ENCODE measurements at places on chromosomes 1 and 21.
A peak's percentile ranks its signal among the peaks of the same experiment; 100 is the strongest.

- DNase-seq = no peak
Observed at GRCh38 chr1:151197863-151198253, 494 bp upstream of the PIP5K1A start.

GRCh38 chr1:41576620-41577019 lies 92.1 kb upstream of the EDN2 start:
- DNase-seq = no peak

DNA sequence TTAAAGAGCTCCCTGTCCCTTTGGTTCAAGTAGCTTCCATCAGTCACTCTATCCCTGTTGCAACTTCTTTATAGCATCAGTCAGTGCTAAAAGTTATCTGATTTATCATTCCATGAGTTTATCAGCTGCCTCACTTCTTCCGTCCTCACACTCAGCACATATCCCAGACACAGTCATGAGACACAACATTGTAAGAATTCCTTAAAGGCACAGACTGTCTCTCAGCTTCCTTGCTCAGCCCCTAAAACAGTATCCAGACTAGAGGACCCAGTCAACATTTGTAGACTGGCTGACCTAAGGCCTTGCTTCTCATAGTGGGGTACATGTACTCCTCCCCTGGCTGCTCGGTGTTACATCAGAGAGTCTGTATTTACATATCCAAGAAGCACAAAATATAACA lies 164.9 kb upstream of the ADGRL2 start:
- no peak for DNase-seq

- no peak for DNase-seq
Observed at GRCh38 chr1:151137789-151138188, 8.6 kb downstream of the SEMA6C start.

DNA sequence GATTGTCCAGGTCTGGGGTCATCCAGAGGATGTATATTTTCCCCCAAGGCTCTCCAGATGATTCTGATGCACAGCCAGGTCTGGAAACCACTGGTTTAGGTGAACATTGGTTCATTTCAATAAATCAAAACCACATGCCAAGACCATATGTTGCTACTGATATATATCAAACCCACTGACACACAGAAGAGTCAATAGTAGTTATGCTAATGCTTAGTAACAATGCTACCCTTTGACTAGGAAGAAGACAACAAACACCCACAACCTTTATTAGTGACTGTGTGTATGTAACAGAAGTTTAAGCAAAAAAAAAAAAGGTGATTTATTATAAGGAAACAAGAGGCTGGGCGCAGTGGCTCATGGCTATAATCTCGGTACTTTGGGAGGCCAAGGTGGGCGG lies 35.6 kb upstream of the POU2F1 start:
- no peak for DNase-seq

DNA sequence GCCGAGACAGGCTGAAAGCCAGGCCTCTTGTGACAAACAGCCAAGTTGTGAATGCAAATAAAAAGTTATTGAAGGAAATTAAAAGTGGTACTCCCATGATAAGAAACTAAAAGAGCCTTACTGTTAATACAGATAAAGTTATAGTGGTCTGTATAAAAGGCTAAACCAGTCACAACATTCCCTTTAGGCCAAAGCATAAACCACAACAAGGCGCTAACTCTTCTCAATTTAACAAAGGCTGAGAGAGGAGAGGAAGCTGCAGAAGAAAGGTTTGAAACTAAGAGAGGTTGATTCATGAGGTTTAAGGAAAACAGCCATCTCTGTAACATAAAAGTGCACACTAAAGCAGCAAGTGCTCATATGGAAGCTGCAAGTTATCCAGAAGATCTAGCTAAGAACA lies 10.7 kb downstream of the C1orf105 start:
- peak; percentile 4 for DNase-seq

DNA sequence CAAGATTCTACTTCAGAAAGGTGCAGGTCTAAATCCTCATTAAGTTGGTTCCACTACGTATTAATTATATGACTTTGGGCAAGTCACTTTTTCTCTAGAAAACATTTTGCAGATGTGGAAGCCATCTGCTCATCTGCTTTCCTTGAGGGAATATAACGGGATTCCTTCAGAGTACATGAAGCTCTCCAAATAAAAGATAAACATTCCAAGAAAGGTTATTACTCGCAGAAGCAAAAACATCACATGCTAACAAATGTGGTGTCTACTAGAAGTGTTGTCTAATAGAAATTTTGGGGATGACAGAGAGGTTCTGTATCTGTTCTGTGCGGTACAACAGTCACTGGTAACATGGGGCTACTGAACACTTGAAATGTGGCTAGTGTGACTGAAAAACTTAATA lies 60.2 kb downstream of the NIBAN1 start:
- DNase-seq = no peak

- no peak for DNase-seq
Observed at GRCh38 chr1:65343286-65343685, 33.9 kb downstream of the DNAJC6 start.

GRCh38 chr1:167158111-167158812 lies 62.4 kb upstream of the POU2F1 start:
- DNase-seq = peak; percentile 9

- no peak for DNase-seq
Observed at GRCh38 chr1:145991735-145992412, 4.5 kb downstream of the TXNIP start.

GRCh38 chr1:2296614-2297013 lies 68.5 kb downstream of the SKI start:
- no peak for DNase-seq

- DNase-seq = peak; percentile 61
Observed at GRCh38 chr1:228513236-228513900, 26.2 kb downstream of the RNF187 start.

DNA sequence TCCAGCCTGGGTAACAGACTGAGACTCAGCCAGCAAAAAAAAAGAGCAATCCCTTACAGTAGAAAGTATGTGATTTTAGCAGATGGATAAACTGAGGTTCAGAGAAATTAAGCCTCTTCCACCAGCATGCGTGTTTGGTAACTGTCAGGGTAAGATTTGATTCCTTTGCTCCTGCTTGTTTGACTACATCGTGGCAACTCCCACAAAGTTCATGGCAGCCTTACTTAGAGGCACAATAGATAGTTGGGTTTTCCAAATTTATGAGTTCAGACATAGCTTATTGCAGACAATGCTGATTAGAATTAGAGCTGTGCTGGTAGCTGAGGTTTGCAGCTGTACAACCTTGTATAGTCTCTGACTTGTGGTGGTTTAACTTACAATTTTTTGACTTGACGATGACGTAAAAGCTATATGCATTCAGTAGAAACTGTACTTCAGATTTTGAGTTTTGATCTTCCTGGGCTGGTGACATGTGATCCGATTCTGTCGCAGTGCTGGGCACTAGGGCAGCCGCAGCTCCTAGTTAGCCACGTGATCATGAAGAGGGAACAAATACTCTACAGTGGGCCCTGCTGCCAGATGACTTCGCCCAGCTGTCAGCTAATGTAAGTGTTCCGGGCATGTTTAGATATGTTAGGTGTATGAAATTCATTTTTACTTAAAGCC lies 167.8 kb downstream of the DHRS3 start:
- DNase-seq = no peak

GRCh38 chr1:1216770-1217620 lies 3.0 kb upstream of the TNFRSF4 start:
- no peak for DNase-seq

- DNase-seq = no peak
Observed at GRCh38 chr1:118023199-118023598, 93.7 kb downstream of the WDR3 start.

- DNase-seq = no peak
Observed at GRCh38 chr1:29532285-29532684, 296.0 kb downstream of the PTPRU start.

DNA sequence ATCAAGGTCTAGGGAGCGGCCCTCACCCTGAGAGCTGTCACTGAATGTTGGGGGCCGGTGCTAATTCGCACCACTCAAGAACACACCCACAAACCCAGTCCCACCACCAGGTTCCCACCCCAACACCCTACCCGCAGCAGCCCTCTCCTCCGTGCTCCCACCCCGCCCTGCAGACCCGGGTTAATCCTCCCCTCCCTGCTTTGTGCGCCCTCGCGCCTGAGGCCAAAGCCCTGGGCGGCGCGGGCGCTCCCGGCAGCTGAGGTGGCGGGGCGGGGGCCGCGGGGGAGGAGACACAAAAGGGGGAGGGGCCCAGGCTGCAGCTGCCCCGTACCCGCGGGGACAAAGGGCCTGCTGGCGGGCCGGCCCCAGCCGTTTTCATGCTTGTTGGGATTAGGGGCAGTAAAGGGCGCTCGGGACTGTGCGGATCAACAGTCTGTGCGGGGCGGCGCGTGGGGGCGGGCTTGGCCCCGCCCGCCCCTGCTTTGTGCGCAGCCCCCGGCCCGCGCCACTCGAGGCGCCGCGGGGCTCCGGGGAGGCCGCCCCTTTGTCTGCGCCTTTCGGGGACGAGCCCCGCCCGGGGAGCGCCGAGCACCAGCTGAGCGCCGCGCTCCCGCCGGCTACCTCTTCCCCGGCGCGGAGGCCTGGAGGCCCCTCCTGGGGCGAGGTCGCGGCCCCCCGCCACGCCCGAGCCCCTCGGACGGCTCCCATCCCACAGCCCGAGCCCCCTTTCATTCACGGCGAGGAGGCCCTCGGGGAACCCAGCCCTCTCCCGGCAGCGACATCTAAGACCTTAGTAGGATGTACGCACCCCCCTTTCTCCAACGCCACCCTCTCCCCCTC lies 10.9 kb downstream of the C1orf216 start:
- peak; percentile 57 for DNase-seq

GRCh38 chr1:94020764-94021579 lies 100.0 kb downstream of the ABCA4 start:
- DNase-seq = no peak

DNA sequence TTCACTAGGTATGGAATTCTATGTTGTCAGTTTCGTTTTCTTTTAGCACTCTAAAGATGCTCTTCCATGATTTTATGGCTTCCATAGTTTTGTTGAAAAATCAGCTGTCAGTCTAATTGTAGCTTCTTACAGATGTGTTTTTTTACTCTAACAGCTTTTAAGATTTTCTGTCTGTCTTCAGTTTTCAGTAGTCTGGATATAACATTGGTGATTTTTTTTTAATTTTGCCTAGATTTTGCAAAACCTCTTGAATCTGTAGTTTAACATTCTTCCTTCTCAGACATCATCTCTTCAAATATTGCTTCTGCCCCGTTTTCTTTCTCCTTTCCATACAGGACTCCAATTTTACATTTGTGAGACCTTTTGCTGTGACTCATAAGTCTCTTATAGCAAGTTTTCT lies 17.9 kb upstream of the DYRK1A start:
- peak; percentile 71 for DNase-seq

GRCh38 chr21:45979141-45979631 lies 2.4 kb upstream of the COL6A1 start:
- no peak for DNase-seq

- no peak for DNase-seq
Observed at GRCh38 chr1:106717591-106717990, 338.9 kb upstream of the PRMT6 start.

DNA sequence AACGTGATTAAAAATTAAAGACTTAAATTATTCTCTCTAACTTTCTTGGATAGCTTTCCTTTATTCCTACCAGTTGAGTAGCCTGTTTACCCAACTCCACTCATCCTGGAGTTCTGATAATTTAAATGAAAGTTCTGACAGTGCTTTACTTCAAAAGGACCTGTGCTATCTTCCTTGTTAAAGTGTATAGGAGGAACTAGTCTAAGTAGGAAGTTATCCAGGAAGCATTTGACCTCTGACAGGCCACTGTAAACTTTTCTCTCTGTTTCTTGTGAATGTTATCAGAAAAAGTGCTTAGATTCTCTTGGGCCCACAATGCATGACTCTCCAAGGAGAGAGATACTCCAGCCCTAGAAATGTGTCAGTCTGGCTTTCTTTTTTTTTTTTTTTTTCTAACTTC lies 9.2 kb downstream of the UAP1 start:
- no peak for DNase-seq

GRCh38 chr1:25356848-25357247 lies 18.7 kb downstream of the TMEM50A start:
- no peak for DNase-seq

DNA sequence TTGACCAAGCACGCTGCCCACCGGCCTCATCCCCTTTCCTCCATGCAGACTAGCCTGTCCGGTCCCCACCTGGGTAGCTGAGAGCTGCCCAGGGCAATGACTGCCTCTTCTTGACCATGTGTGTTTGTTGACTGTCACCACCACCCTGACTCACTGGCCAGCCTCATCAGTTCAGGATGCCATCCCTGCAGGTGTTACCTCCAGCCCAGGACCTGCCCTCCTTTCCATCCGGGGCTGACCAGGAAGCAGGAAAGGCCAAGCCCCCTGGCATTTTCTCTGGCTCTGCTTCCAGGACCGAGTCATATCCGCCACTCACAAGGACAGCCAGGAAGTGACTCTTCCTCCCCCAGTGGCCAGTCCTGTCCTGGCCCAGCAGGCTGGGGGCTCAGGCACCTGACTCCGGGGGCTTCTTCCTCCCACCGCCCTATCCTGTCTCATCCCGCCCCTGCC lies 17.1 kb downstream of the EPHA2 start:
- no peak for DNase-seq

GRCh38 chr1:91730801-91731732 lies 154.9 kb downstream of the TGFBR3 start:
- DNase-seq = no peak

GRCh38 chr1:94316836-94317789 lies 79.7 kb upstream of the ARHGAP29 start:
- no peak for DNase-seq

DNA sequence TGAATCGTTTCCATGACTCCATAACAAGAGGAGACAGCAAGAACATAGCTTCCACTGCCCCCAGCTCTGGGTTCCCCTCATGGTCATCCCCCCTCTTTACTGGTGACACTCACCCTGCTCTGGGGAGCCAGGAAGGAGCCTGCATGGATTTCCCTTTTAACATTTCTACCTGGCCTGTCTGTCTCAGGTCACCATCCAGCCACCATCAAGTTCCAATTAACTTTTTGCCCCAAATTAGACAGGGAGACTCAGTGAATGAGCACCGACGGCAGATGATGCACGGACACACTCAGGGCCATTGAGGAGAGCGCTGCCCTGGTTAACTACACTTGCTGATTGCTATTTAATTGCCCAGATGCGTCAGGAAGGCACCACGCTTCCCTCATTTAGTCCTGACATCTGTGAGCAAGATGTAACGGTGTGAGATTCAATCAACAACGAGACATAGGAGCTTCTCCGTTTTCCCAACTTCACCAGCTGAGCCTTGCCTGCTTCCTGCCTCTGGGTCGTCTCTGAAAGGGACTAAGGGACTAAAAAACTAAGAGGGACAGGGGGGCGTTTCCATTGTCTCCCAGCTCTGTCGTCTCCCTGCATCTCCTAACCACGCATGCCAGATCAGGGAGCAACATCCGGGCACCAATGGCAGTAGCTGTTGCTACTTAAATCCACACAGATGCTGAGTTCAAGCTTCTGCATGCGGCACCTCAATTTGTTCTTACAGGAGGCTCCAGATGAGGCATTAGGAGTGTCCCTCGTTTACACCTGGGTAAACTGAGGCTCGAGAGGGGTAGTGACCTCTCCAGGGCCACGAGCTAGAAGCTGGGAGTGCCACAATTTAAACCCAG lies 426.7 kb downstream of the NPHP4 start:
- no peak for DNase-seq
